ENCODE measurements at places on chromosomes 11 and 22.

DNA sequence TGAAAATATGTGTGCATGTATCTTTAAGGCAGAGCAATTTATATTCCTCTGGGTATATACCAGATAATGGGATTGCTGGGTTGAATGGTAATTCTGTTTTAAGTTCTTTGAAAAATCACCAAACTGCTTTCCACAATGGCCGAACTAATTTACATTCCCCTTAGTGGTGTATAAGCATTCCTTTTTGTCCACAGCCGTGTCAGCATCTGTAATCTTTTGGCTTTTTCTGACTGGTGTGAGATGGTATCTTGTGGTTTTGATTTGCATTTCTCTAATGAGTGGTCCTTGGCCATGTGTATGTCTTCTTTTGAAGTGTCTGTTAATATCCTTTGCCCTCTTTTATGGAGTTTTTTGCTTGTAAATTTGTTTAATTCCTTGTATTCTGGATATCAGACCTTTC lies 24.3 kb downstream of the CCDC15 start:
- DNase-seq = no peak

GRCh38 chr11:10990160-10990559 lies 132.3 kb upstream of the ZBED5 start:
- no peak for DNase-seq

DNA sequence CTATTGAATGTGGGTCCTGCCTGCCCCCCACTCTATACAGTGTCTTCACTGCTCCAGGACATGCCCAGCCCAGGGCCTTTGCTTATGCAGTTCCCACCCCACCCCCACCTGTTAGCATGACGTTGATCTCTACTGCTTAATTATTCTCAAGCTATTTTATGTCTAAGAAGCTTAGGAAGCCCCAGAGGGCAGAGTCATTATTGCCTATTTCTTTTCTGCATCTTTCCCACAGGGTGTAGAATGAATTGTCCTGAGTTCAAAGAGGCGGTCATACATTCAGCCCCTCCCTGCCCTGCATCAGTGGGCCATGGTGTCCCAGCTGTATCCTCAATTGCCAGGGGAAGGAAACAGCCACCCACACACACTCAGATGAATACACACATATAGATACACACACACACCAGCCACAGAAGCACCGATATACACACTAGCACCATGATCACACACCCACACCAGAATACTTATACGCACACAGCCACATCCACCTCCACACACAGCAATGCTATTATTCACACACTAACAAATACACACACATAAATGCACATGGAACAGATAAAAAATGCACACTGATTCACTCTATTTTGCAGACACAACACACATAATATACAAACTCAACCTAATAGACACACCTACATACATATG lies 1.5 kb downstream of the PDE2A start:
- no peak for DNase-seq

DNA sequence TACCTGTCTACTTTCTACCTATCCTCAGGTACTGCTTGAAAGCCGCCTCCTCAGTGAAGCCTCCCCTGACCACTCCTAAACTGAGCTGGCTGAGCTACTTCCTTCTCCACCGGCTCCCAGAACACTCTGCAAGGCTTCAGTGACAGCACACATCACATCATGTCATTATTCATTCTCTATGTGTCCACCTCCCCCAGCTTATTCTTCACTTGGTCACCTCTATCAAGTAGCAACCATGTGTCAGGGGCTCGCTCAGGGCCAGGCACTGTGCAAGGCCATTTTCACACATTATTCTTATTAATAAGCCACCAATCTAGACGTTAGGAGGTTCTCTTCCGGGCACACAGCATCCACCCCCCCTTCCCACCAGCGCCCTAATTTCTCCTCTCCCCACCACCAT lies 3.7 kb upstream of the ELFN2 start:
- DNase-seq = no peak

GRCh38 chr22:44915441-44915840 lies 94.4 kb downstream of the PHF21B start:
- DNase-seq = no peak

DNA sequence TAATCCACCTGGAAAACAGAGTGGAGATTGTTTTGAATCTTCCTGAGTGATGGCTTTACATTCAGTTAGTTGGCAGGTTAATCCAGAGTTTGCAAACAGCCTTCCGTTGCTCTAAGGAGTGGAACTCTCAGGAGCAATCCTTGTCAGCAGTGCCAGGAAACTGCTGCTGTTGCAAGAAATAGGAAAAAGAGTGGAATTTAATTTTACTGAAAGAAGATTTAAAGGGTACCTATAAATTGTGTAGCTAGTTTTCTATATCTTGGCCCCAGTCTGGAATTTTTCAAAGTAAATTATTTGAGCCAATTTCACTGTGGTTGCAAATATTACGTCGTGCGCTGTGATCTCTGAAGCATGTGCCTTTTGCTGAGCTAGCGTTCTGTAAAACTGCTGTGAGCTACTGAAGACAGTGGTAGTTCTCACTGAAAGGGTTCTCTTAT lies 55.5 kb upstream of the SLC5A12 start:
- DNase-seq = no peak

DNA sequence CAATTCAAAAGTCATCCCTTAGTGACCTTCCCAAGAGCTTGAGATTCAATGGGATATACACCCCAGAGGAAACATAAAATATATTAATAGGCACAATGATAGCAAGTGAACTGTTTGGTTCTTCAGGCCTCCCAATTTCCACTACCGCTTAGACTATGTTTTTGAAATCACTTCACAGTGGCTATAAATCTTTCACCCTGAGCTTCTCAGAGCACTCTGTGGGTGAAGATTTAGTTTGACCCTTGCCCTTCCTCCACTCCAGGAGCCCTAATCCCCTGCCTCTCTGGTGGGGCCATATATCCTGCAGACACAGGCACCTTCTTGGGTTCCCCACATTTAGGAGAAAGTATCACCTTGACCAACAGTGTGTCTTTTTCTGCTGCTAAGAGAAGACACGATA lies 186.9 kb upstream of the PITPNB start:
- no peak for DNase-seq

GRCh38 chr22:30161051-30161469 lies 80.8 kb downstream of the HORMAD2 start:
- DNase-seq = no peak

- DNase-seq = no peak
These were observed 1.1 kb upstream of the GNB1L start for GRCh38 chr22:19855504-19856409.

- DNase-seq = no peak
These were observed 14.0 kb upstream of the ARSA start for GRCh38 chr22:50641696-50642607.

DNA sequence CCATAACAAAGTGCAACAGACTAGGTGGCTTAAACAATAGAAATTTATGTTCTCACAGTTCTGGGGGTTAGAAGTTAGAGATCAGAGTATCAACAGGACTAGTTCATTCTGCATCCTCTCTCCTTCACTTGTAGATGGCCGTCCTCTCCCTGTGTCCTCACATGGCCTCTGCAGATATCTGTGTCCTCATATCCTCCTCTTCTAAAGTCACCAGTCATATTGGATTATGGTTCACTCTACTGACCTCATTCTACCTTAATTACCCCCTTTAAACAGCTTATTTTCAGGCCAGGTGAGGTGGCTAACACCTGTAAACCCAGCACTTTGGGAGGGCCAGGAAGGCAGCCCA lies 135.1 kb downstream of the RAB38 start:
- no peak for DNase-seq
